ENCODE measurements at places on chromosomes 12 and 14. TPM values are rescaled to one million over a fixed set of nuclear protein-coding genes. Genes with fewer than 3 reads are reported as not detected.
A peak's percentile ranks its signal among the peaks of the same experiment; 100 is the strongest.

The PTPN21 gene
- total RNA-seq: 47.2 TPM

DNA sequence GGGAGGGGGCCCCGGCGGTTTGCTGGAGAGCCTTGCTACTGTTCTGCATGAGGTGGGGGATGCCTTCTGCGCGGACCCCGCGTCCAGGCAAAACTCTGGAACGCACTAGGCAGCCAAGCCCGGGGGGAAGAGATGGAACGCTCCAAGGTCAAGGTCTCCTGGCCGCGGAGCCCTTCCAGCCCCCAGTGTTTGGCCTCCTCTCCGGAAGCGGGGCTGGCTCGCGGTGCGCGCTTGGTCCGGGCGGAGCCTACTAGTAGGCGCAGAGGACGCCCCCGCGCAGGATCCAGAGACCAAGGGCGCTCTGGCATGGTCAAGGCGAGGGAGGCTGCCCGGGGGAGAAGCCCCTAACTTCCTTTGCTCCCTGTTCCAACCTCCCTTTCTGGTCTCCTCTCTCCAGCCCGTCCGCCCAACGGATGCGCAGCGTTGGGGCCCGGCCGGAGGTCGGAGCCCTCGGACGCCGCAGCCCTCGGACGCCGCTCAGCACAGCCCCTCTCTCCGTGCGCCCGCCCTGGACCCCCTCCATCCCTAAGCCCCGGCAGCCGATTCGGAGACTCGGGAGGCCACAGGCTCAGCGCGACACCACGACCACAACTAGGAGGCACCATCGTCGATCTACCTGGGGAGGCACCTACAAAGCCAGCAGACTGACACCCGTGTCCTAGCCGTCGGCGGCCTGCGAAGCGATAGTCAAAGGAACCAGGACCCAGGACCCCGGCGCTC lies 669 bp upstream of the KCNK13 start:
- DNase-seq: no peak
- peaks cover 30% of the 10 kb centered on the region for H3K4me1 ChIP-seq
- no peaks in the 10 kb centered on the region for H3K36me3 ChIP-seq
- no peak overlapping the region for H3K27ac ChIP-seq

The CD27 gene
- total RNA-seq: 0.66 TPM

DNA sequence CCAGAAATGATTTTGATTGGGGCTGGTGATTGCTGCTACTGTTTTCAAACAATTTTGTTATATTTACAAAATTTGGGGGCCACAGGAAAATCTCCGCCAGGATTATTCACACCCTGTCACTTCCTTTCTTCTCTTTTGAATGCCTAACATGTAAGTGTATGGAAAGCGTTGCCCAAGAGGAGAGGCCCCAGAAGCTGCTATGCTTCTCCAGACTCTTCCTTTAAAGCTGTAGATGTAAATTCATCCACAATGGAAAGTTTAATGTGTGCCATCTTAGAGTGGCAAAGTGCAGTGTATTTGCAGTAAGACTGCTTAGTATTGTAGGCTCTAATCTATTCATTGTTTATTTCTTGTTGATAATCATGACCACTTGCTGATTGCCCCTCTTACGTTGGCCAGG lies 136.7 kb upstream of the LRIG3 start:
- no peak for DNase-seq
- no peaks in the 10 kb centered on the region for H3K36me3 ChIP-seq
- H3K4me3 ChIP-seq: no peak overlapping the region

The COX8C gene
- not detected for total RNA-seq

- H3K27me3 ChIP-seq: no peaks in the 10 kb centered on the region
- H3K4me3 ChIP-seq: peak overlapping the region; percentile 80
- H3K27ac ChIP-seq: peak overlapping the region; percentile 99
- peaks cover 2% of the 10 kb centered on the region for H3K36me3 ChIP-seq
These were observed 822 bp upstream of the POU6F1 start for GRCh38 chr12:51218607-51219161.

The SPTB gene
- 1.8 TPM for total RNA-seq

- H3K27ac ChIP-seq: peak overlapping the region; percentile 45
- no peaks in the 10 kb centered on the region for H3K27me3 ChIP-seq
- H3K4me3 ChIP-seq: no peak overlapping the region
- no peak for DNase-seq
These were observed 14.3 kb upstream of the DHRS7 start for GRCh38 chr14:60179431-60179869.

DNA sequence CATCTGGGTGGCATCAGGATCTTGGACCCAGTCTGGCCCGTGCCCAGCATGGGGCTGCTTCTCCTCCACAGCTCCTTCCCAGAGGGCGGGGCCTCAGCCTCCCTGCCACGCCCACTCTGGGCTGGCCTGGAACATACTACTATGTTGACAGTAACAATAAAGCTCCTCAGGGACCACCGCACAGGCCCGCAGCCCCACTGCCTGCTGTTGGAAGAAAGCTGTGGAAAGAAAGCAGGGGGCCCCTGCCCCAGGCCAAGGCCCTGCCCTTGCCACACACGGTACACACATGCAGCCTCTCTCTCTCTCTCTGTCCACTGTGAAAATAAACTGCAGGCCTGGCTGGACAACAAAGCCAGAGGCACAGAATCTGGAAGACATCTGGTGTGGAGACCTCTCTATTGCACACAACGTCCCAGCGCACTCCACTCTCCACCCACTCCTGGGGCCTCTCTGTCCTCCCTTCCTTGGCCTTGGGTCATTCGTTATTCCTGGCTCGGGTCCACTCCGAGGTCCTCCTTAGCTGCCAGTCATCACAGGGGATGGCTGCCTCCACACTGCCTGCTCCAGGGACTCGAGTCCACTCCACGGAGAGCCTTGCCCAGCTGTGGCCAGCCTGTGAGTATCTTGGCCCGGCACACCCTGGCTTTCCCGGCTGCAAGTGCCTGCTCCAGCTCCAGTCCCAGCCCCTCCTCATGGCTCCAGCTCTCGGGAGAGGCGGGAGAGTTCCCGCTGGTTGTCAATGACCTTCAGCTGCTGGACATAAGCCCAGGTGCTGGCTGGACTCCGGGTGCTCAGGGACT lies 11.8 kb upstream of the ENDOU start:
- peak; percentile 96 for DNase-seq
- H3K27me3 ChIP-seq: no peaks in the 10 kb centered on the region
- H3K36me3 ChIP-seq: no peaks in the 10 kb centered on the region
- peaks cover 78% of the 10 kb centered on the region for H3K4me1 ChIP-seq
- H3K27ac ChIP-seq: peak overlapping the region; percentile 83
- H3K4me3 ChIP-seq: peak overlapping the region; percentile 1

The ABCC9 gene
- total RNA-seq: 58.6 TPM

All from esophagus muscularis mucosa (tissue), 4 donors.